Omental fat pad (tissue), 4 donors: ENCODE measurements at places on chromosomes 12 and 14. TPM values are rescaled to one million over a fixed set of nuclear protein-coding genes. Genes with fewer than 3 reads are reported as not detected.

GRCh38 chr14:61256826-61257468 is 24.2 kb downstream of the TMEM30B start:
- DNase-seq = no peak

DNA sequence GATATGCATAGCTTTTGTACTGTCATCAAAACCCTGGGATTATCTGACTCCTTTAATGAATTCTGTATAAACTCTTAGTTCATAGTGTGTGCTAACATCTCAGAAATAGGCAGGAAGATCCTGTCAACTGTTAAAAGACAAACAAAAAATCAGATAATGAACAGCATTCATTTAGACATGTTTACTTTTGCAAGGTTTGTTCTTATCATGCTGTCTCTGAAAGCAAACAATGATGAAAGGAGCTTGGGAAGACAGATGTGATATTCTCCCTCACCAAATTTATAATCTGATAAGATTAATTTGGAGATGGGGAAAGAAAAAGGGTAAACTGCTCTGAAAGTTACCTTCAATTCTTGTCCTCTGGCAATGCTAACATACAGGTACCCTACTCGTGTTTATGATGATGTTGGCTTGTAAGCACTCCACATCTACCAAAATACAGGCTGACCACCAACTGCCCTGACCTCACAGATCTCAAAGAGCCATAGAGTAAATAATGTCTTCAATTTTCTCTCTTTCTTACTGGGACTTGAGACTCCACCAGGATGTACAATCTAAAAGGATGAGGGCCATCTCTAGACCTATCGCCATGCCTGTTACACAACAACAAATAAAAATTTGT is 233.8 kb downstream of the SSPN start:
- no peak for DNase-seq

GRCh38 chr12:98154850-98155249 is 360.5 kb upstream of the TMPO start:
- no peak for DNase-seq

Gene NYNRIN
- total RNA-seq = 13.7 TPM
